NCI-H226 (cell line): ENCODE measurements at places on chromosomes 11 and 22.
A peak's percentile ranks its signal among the peaks of the same experiment; 100 is the strongest.

DNA sequence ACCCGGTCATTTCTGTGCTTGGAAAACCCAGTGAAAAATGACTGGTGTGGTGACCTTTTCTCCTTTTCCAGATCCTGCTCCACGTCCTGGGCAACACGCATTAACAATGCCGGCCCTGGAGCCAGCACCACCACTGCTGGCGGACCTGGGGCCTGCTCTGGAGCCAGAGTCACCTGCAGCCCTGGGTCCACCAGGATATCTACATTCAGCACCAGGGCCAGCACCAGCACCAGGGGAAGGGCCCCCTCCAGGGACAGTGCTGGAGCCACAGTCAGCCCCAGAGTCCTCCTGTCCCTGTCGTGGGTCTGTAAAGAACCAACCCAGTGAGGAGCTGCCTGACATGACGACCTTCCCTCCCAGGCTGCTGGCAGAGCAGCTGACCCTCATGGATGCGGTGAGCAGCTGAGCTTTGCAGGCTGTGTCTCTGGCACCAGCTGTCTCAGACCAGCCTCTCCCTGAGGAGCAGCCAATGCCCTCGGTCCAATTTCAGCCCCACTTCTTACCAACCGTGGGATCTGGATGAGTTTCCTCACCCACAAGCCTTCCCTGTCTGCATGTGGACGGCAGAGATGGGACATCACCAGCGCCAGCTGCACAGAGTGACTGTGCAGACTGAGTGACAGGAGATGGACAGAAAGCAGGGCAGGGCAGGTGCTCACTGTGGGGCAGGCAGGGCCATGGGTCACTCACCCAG lies 1.9 kb downstream of the RGL4 start:
- no peak for DNase-seq

- DNase-seq: no peak
Observed at GRCh38 chr11:132818951-132819350, 713.4 kb downstream of the OPCML start.

DNA sequence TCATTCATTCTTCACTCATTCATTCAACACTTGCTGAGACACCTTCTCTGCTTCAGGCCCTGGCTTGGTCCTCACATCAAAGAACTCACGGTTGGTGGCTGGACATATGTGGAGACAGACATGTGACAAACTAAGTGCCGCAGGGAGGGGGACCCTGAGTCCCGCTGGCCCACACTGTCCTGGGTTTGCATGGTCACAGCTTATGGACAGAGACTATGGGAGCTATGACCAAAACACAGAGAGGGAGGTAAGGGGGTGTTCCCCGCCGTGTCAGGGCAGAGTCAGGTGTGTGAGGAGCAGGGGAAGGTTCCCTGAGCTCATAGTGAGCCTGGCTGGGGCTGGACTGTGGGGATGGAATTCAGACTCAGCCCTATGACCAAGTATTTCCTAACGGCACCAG lies 123.1 kb downstream of the MPPED1 start:
- DNase-seq: no peak

DNA sequence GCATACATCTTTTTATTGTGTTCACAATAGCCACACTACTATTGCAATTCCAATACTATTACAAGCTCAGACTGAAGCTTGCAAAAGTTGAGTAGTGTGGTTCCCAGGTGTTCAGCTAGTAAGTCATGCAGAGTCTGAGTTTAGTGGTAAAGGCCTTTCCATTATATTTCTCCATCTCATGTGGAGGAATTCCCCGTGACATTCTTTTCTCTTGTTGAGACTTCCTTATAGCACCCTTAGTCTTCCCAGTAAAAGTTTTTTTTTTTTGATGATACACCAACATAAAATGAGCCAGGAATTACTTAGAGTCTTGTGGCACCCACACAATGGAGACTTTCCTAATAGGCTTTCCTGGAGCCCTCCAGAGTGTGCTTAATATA lies 110.8 kb downstream of the UVRAG start:
- peak; percentile 21 for DNase-seq

GRCh38 chr22:48838376-48838775 lies 989.3 kb downstream of the BRD1 start:
- no peak for DNase-seq

DNA sequence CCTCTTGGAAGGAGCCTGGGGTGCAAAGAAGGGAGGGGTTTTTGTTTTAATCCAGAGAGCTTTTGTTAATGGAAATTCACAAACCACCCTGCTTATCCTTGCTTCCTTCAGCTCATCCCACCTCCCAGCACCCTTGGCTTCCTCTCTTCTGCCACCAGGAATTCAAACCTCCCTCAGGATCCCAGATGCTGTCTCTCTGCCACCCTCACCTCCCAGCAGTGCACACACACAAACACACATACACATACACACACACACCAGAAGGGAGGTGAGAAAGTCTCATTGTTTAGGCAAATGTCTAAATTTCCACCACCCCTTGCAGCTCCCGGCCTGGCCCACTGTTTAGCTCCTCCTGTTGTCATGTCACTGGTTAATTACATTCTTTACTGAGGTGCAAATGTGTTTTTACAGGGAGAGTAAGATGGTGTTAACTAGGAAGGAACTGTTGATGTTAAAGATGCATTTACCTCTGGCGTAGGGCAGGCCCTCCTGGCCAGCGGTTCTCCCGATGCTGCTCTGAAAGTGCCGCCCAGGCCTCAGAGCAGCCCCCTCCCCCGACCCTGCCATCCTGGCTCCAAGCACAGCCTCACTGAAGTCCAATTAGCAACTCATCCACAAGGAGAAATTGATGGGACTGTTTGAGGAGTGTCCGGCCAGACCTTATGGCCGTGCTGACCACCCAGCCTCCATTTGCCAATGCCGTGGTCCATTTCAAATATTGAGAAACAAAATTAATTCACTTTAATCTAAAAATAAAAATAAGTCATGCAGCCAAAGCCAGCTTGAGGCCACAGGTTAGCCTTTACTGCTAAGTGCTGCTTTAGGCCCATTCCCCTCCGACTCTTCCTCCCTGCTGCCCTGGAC lies 165.4 kb downstream of the FEZ1 start:
- no peak for DNase-seq

GRCh38 chr22:45603619-45604018 lies 68.0 kb upstream of the ATXN10 start:
- no peak for DNase-seq
